Activated CD4-positive, alpha-beta T cell treated with anti-CD3 and anti-CD28 coated beads for 36 hours (primary cell): ENCODE measurements at places on chromosomes 2 and 18. TPM values are rescaled to one million over a fixed set of nuclear protein-coding genes. Genes with fewer than 3 reads are reported as not detected.

- no peak overlapping the region for H3K27ac ChIP-seq
- no peak for DNase-seq
- no peaks in the 10 kb centered on the region for H3K4me1 ChIP-seq
- no peaks in the 10 kb centered on the region for H3K27me3 ChIP-seq
- H3K36me3 ChIP-seq: no peaks in the 10 kb centered on the region
- no peak overlapping the region for H3K4me3 ChIP-seq
Observed at GRCh38 chr2:146576339-146577111, 1268.3 kb upstream of the ACVR2A start.

DNA sequence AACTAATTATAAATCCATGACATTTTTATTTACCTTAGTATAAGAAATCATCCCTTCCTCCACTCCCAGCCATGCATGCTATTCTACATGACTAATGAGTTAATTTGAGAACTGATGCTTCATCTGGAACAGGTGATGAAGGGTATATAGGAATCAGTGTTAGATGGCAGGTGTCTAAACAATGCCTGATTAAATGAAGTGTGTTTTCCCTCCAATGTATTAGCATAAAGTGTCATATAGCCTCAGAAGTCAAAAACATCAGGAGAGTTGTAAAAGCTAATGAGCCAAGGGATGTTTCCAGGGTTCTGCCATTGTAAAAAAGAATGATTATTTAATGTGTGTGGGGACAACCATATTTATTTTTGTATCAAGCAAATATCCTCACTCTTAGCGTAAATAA, 913.8 kb downstream of the DCC start:
- no peaks in the 10 kb centered on the region for H3K36me3 ChIP-seq
- H3K4me3 ChIP-seq: no peak overlapping the region
- no peaks in the 10 kb centered on the region for H3K4me1 ChIP-seq
- H3K27me3 ChIP-seq: no peaks in the 10 kb centered on the region
- H3K27ac ChIP-seq: no peak overlapping the region

GRCh38 chr2:64859312-64860212, 129.6 kb upstream of the SLC1A4 start:
- peaks cover 4% of the 10 kb centered on the region for H3K4me1 ChIP-seq
- H3K27ac ChIP-seq: no peak overlapping the region
- H3K36me3 ChIP-seq: no peaks in the 10 kb centered on the region

DNA sequence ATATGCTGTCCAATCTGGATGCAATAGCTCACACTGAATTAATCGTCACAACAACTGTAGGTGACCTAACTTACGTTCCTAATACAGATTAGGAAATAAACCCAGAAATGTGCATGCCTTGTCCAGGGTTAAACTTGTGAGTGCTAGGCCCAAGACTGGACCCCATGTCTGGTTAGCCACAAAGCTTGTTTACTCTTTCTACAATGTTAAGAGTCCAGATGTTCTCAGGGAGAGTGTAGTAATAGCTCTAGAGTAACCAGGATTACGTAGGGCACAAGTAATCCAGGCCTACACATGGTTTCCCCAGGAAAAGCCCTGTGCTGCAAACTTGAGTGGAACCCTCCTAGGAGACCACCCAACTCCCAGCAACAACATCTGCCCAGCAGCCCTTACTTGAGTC, 26.2 kb downstream of the TRIB2 start:
- H3K4me3 ChIP-seq: no peak overlapping the region
- H3K36me3 ChIP-seq: peaks cover 21% of the 10 kb centered on the region
- peaks cover 2% of the 10 kb centered on the region for H3K4me1 ChIP-seq
- no peak for DNase-seq
- no peak overlapping the region for H3K27ac ChIP-seq
- no peaks in the 10 kb centered on the region for H3K27me3 ChIP-seq

GRCh38 chr2:117537032-117537431, 277.5 kb upstream of the DDX18 start:
- no peaks in the 10 kb centered on the region for H3K4me1 ChIP-seq
- H3K27me3 ChIP-seq: no peaks in the 10 kb centered on the region
- H3K27ac ChIP-seq: no peak overlapping the region
- H3K4me3 ChIP-seq: no peak overlapping the region

DNA sequence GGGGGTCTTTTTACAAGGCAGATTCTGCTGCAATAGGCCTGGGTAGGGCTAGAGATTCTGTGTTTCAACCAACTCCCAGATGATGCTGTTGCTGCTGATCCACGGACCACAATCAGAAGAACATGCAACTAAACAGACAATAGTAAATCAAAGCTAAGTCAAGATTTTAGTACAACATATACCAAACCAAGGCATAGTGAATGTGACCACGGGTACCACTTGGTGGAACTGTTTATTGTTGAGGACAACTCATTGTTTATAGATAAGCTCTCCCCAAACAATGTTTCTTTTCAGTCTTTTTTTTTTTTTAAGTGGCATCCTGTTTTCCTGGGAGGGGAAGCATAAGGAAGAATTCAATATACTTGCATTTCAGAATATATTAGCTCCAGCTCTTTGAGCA, 36.0 kb upstream of the DARS1 start:
- H3K4me3 ChIP-seq: no peak overlapping the region
- H3K27ac ChIP-seq: no peak overlapping the region
- H3K36me3 ChIP-seq: no peaks in the 10 kb centered on the region
- no peak for DNase-seq
- H3K27me3 ChIP-seq: no peaks in the 10 kb centered on the region

- peaks cover 2% of the 10 kb centered on the region for H3K36me3 ChIP-seq
- DNase-seq: peak; percentile 70
- H3K4me1 ChIP-seq: peaks cover 39% of the 10 kb centered on the region
- peak overlapping the region; percentile 4 for H3K27ac ChIP-seq
- H3K27me3 ChIP-seq: no peaks in the 10 kb centered on the region
- H3K4me3 ChIP-seq: no peak overlapping the region
Observed at GRCh38 chr2:200471324-200471848, 38.5 kb downstream of the KCTD18 start.

GRCh38 chr2:143160732-143161707, 31.8 kb downstream of the ARHGAP15 start:
- peak overlapping the region; percentile 22 for H3K27ac ChIP-seq
- peaks cover 83% of the 10 kb centered on the region for H3K4me1 ChIP-seq
- H3K36me3 ChIP-seq: peaks cover 21% of the 10 kb centered on the region
- no peak for DNase-seq

DNA sequence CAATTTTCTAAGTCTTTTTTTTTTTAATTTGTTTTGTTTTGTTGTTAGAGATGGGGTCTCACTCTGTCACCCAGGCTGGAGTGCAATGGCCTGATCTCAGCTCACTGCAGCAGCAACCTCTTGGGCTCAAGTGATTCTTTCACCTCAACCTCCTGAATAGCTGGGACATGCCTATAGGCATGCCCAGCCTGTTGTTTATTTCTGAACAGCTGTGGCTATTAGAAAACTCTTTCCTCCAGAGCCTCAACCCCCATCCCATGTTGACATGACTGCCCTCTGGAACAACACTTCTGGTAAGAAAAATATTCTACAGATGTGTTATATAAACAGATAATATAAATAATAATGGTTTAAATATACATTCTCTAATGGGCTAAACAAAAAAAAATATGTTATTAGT, 44.4 kb upstream of the TWSG1 start:
- H3K4me1 ChIP-seq: no peaks in the 10 kb centered on the region
- no peak for DNase-seq
- no peak overlapping the region for H3K27ac ChIP-seq

- no peaks in the 10 kb centered on the region for H3K4me1 ChIP-seq
- DNase-seq: no peak
- no peaks in the 10 kb centered on the region for H3K36me3 ChIP-seq
- no peak overlapping the region for H3K4me3 ChIP-seq
- H3K27ac ChIP-seq: no peak overlapping the region
Observed at GRCh38 chr2:235690082-235690808, 196.4 kb downstream of the AGAP1 start.

GRCh38 chr2:64641599-64641998, 12.1 kb downstream of the SERTAD2 start:
- peaks cover 6% of the 10 kb centered on the region for H3K36me3 ChIP-seq
- peaks cover 86% of the 10 kb centered on the region for H3K4me1 ChIP-seq
- no peak overlapping the region for H3K4me3 ChIP-seq
- H3K27me3 ChIP-seq: no peaks in the 10 kb centered on the region
- H3K27ac ChIP-seq: peak overlapping the region; percentile 16
- no peak for DNase-seq

DNA sequence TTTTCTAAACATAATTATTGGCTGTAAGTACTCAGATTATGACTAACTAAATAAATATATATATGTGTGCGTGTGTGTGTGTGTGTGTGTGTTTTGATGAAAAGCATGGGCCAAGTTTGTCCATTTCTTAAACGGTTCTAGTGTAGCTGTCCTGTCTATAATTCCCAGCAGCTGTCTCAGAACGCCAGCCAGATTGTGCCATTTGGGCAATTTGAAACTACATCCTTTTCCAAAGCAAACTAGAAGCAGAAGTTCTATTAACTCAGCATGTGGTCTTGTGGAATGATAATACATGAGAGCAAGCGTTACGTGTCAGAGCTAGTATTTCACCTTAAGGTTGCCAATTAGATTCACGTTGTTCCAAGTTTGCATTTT, 1.7 kb downstream of the ARHGAP28 start:
- DNase-seq: no peak
- peaks cover 17% of the 10 kb centered on the region for H3K27me3 ChIP-seq
- peaks cover 5% of the 10 kb centered on the region for H3K4me1 ChIP-seq
- no peaks in the 10 kb centered on the region for H3K36me3 ChIP-seq
- no peak overlapping the region for H3K27ac ChIP-seq

DNA sequence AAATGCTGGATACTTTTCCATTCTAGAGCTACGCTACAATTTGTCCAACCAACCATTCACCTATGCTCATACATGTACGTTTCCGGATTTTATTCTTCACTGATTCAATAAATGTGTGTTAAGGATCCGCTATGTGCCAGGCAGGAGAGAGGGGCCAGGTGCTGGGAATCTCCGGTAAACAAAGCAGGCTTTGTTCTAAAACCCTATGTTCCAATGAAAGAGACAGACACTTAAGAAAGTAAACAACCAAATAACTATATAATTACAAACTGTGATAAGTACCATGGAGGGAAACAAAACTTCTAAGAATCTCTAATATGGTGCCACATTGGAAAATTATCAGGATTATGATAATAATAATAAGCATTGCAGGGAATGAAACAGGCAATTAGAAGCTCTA, 22.2 kb upstream of the POMC start:
- no peaks in the 10 kb centered on the region for H3K27me3 ChIP-seq
- DNase-seq: no peak
- H3K36me3 ChIP-seq: no peaks in the 10 kb centered on the region
- no peaks in the 10 kb centered on the region for H3K4me1 ChIP-seq

GRCh38 chr18:33804258-33804657, 226.2 kb downstream of the ASXL3 start:
- no peaks in the 10 kb centered on the region for H3K4me1 ChIP-seq
- no peaks in the 10 kb centered on the region for H3K36me3 ChIP-seq
- H3K27ac ChIP-seq: no peak overlapping the region
- H3K27me3 ChIP-seq: no peaks in the 10 kb centered on the region

GRCh38 chr2:39902103-39902502, 123.0 kb upstream of the THUMPD2 start:
- H3K27me3 ChIP-seq: peaks cover 15% of the 10 kb centered on the region
- H3K4me1 ChIP-seq: peaks cover 3% of the 10 kb centered on the region
- peak; percentile 9 for DNase-seq
- peak overlapping the region; percentile 11 for H3K27ac ChIP-seq
- H3K4me3 ChIP-seq: no peak overlapping the region

- peaks cover 44% of the 10 kb centered on the region for H3K36me3 ChIP-seq
- H3K4me3 ChIP-seq: no peak overlapping the region
- DNase-seq: no peak
- H3K4me1 ChIP-seq: peaks cover 81% of the 10 kb centered on the region
- H3K27me3 ChIP-seq: no peaks in the 10 kb centered on the region
- peak overlapping the region; percentile 47 for H3K27ac ChIP-seq
Observed at GRCh38 chr18:77081390-77081778, 51.2 kb downstream of the MBP start.

DNA sequence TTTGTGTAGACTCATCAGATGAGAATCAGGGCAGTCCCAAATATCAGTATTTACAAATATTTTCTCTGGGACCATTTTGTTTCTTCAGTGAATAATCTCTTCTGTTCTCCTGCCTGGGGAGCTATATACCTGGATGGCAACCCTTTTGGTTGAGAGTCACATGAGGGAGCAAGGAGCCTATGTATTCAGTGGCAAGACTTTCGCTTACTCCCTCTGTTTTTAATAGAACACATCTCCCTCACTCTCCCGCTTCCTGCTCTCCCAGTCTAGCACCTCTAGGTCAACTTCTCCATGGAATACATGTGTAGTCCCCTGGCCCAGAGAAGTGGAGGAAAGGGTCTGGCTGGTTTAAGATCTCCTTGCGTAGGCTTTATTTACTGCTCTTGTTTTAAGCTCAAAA, 600.3 kb downstream of the CCDC85A start:
- no peaks in the 10 kb centered on the region for H3K4me1 ChIP-seq
- H3K27me3 ChIP-seq: no peaks in the 10 kb centered on the region
- H3K27ac ChIP-seq: no peak overlapping the region
- H3K4me3 ChIP-seq: no peak overlapping the region

- H3K4me3 ChIP-seq: no peak overlapping the region
- no peak overlapping the region for H3K27ac ChIP-seq
- no peaks in the 10 kb centered on the region for H3K27me3 ChIP-seq
- no peaks in the 10 kb centered on the region for H3K36me3 ChIP-seq
- no peak for DNase-seq
Observed at GRCh38 chr2:183951630-183952029, 646.7 kb upstream of the ZNF804A start.

GRCh38 chr2:28319118-28320008, 73.3 kb upstream of the FOSL2 start:
- H3K36me3 ChIP-seq: no peaks in the 10 kb centered on the region
- no peak overlapping the region for H3K4me3 ChIP-seq
- no peak overlapping the region for H3K27ac ChIP-seq
- no peaks in the 10 kb centered on the region for H3K4me1 ChIP-seq
- no peak for DNase-seq

The RNF149 gene
- 29.5 TPM for total RNA-seq

The SERPINB11 gene
- not detected for total RNA-seq

The CNGA3 gene
- total RNA-seq: not detected

The TMEM185B gene
- 17.3 TPM for total RNA-seq

The KLHL41 gene
- total RNA-seq: 0.46 TPM
